ENCODE measurements at places on chromosomes 16 and 17. TPM values are rescaled to one million over a fixed set of nuclear protein-coding genes. Genes with fewer than 3 reads are reported as not detected.

Gene PRDM7
- not detected for total RNA-seq

Gene PRKCB
- 0.07 TPM for total RNA-seq

Gene MARVELD3
- total RNA-seq = not detected

Gene CES1
- total RNA-seq = 5.8 TPM

Gene ZACN
- 0.26 TPM for total RNA-seq

Gene C17orf100
- total RNA-seq = 0.72 TPM

Data from smooth muscle cell of the pulmonary artery (primary cell).